Foreskin keratinocyte (primary cell): ENCODE measurements at places on chromosomes 6 and 20. TPM values are rescaled to one million over a fixed set of nuclear protein-coding genes. Genes with fewer than 3 reads are reported as not detected.
A peak's percentile ranks its signal among the peaks of the same experiment; 100 is the strongest.

- DNase-seq: no peak
Observed at GRCh38 chr6:92977018-92977417, 442.3 kb downstream of the EPHA7 start.

The RALGAPB gene
- 25.9 and 30.9 TPM in 2 replicates for total RNA-seq

DNA sequence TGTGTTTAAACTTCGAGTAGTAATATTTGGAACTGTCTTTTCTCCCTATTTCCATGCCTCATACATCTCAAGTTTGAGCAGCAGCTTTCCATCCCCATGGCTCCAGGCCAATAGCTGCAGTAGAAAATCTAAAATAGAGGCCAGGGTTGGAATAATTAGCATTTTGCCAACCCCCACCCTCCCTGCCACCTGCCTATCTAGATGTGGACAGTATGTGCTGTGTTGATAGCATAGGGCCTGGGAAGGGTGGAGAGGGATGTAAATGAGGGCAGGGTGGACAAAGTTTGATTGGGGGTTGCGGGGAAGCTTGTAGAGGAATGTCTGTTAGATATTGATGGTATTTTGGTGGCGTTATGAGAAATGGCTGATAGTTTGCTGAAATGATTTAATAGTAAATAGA is 5.6 kb downstream of the TOP1 start:
- no peak for DNase-seq

The ASIP gene
- total RNA-seq: not detected in 2 replicates

DNA sequence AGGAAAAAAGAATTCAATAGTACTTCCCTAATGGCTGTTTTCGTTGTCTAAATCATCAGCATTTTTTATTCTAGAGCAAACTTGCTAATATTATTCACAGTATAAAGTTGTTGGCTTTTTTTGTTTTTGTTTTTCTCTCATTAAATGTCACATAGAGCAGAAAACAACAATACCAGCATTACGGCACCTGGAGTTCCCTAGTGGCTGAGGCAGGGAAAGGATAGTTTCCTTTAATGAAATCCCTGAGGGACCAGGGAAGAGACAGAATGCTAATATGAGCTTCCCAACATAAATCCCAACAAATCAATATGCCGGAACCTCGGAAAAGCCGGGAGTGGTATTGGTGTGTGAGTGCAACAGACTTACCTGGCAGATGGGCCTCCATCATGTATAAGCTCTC is 235.2 kb upstream of the ASCC3 start:
- DNase-seq: no peak

The FGD2 gene
- total RNA-seq: 0.07 and 0.14 TPM in 2 replicates

GRCh38 chr6:20691185-20691584 is 156.9 kb downstream of the CDKAL1 start:
- DNase-seq: no peak

DNA sequence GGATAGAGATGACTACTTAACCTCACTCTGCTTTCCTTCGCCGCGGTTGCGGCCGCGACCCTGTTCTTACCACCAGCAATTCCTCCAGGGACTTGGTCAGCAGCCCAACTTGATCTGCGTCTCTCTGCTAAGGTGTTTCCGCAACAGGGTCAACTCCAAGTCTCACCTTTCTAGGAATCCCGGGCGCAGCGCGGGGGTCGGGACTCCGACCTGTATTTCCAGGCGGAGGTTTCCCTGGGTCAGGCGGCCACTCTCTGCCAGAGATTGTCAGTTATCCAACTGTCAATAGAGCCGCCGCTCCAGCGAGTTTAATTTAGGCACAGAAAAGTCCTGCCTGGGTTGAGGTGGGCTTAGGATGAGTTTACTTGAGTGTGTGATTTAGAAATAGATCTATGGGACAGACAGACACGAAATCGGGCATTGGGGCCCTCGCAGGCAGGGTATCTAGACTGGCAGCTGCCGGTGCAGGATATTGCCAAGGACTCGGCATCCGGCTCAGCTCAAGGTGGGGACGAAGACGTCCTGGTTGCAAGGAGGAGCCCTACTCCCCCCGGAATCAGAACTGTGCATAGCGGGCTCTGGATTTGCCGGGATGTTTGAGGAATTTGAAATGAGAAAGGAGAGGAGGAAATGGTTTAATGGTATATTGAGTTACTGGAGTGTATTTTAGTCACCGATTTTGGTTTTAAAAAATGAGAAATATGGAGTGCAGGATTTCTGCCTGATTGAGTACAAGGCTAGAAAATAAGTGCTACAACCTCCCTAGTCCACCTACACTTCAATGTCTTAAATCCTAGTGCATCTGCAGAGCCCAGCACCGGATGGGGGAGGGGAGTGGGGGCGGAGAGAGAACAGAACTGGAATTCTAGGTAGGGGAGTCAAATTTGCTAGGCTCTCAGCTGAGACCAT is 23.7 kb downstream of the POM121L2 start:
- DNase-seq: no peak

- no peak for DNase-seq
Observed at GRCh38 chr6:111428811-111429210, 54.2 kb downstream of the REV3L start.

DNA sequence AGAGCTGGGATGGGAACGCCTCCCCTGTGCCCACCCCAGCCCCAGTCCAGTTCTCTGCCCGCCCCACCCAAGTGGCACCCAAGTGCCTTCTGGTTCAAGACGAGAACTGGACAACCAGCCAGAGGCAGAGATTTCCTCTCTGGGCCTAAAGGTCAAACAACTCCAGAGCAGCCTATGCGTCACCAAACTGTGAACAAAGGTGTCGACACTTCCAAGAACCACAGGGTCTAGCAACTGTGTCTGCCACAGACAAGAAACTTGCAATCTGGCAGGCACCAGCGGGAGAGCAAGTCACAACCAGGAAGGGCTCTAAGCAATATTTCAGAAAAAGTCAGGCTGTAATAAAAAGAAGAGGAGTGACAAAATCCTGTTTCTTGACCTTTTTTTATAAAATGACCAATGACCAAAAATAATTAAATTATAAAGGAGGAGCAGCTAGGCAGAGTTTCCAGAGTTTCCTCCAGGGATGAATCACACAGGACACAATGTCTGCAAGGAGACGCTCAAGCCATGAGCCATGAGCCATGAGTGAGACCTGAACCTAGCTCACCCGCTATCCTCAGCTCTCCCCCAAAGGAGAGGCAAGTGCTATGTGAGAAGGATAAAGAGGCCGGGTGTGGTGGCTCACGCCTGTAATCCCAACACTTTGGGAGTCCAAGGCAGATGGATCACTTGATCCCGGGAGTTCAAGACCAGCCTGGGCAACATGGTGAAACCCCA is 11.1 kb downstream of the EDEM2 start:
- no peak for DNase-seq

The DACT2 gene
- total RNA-seq: 0.48 and 0.71 TPM in 2 replicates

- DNase-seq: no peak
Observed at GRCh38 chr6:37557645-37558114, 58.0 kb upstream of the CCDC167 start.

GRCh38 chr6:45175272-45175671 is 152.9 kb upstream of the RUNX2 start:
- DNase-seq: no peak

DNA sequence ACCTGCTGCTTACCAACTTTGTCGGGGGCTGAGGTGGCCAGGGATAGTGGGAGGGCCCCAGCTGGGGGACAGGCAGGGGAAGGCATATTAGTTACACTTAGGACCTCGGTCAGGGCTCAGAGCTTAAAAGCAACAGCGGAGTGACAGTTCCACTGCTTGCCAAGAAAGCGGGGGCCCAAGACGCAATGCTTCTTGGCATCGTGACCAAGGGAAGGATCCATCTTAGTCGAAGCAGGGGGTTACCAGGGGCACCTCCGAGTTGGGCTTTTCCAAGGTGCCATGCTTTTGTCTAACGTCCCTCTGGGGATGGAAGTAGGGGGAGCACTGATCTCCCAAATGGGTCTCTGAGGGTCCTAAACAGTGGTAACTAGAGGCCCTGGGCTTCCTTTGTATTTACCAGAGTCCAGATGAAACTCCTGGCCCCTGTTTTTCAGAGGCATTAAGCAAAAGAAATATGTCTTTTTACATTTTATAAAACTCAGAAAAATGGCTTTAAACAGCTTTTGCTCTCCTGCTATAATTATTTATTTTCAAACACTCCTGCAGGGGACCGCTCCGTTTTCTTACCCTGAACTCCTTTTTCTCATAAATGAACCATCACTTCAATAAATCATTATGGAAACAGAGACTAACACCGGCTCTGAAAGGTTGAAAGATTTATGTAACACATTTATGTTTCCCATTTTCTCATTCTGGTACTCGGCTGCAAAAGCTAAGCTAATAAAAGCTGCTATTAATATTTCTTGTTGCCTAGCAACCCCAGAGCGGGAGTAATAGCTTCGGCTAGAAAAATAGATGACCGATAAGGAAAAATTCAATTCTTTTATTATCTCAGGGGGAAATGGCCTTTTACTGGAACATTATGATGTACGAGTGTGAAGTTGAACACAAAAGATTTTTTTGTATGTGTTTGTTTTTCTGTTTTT is 100.4 kb downstream of the TOX2 start:
- DNase-seq: no peak

- DNase-seq: no peak
Observed at GRCh38 chr6:19408331-19408730, 428.8 kb upstream of the ID4 start.

DNA sequence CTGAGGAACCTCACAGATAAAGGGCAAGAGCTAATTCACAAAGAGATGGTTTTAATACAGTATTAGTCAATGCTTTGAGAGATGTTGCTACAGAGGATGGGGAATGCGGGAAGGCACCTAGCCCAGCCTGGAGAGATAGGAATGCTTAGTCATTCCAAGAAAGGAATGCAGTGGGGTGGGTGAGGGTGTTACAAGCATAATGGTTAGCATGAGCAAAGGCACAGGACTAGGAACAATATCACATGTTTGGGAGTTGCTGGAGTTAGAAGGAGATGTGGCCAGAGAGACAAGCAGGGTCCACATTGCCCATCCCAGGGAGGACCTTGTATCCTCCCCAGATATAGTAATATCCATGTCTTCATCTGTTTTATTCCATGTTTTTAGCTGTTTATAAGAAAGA is 107.0 kb upstream of the OGFRL1 start:
- DNase-seq: peak; percentile 90

DNA sequence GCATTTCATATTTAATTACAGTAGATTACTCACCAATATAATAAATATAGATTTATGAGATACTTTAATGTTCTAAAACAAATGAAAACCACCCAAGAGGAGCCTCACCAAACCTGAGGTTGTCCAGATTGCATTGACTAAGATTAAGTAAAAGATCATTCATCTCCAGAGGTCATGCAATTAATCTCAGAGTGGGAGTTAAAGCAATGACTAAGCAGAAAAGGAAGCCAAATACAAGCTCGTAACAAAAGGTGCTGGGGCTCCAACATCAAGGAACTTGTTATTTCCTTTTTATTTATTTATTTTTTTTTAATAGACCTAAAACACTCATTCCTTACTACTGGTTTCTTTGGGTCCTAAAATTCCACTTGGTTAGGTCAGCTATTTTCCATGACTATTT is 57.7 kb downstream of the RSPO3 start:
- no peak for DNase-seq

The HLA-DRB5 gene
- not detected in 2 replicates for total RNA-seq

- no peak for DNase-seq
Observed at GRCh38 chr6:36721369-36722140, 23.9 kb downstream of the RAB44 start.

The BEND6 gene
- 1.8 TPM in 2 replicates for total RNA-seq

GRCh38 chr20:35341366-35342028 is 49.3 kb upstream of the FAM83C start:
- DNase-seq: no peak

- DNase-seq: no peak
Observed at GRCh38 chr20:58024241-58024721, 204.2 kb downstream of the ANKRD60 start.

- DNase-seq: peak; percentile 60
Observed at GRCh38 chr6:40997234-40997957, 41.6 kb downstream of the UNC5CL start.
